Left kidney (tissue), 8 donors: ENCODE measurements at places on chromosomes 11 and 22.

DNA sequence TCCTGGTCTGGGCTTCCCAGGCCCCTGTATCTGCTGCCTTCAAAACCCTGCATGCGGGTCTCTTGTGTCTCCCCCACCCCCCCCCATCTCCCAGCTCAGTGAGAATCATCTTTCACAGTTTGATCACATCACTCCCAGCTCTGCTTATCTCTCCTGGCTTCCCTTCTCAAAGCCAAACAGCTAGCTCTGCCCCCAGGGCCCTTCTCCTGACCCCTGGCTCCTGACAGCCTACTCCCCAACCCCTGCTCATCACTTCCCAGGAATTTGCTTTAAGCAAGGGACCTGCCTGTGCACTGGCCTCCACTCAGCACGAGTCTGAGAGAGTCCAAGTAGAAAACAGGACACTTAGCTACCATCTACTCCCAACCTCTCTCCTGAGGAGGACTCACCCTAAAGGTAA, 342.7 kb downstream of the TENM4 start:
- no peak for DNase-seq

GRCh38 chr11:97136067-97136466, 746.3 kb downstream of the JRKL start:
- no peak for DNase-seq

GRCh38 chr11:87022254-87022653, 15.5 kb upstream of the TMEM135 start:
- no peak for DNase-seq

GRCh38 chr11:108890482-108891105, 225.7 kb downstream of the DDX10 start:
- no peak for DNase-seq

GRCh38 chr22:44437216-44438055, 60.6 kb downstream of the RTL6 start:
- DNase-seq: no peak

- no peak for DNase-seq
Observed at GRCh38 chr11:64788321-64789215, 10.2 kb upstream of the SF1 start.

- peak; percentile 47 for DNase-seq
Observed at GRCh38 chr11:129117595-129118350, 74.4 kb downstream of the ARHGAP32 start.

DNA sequence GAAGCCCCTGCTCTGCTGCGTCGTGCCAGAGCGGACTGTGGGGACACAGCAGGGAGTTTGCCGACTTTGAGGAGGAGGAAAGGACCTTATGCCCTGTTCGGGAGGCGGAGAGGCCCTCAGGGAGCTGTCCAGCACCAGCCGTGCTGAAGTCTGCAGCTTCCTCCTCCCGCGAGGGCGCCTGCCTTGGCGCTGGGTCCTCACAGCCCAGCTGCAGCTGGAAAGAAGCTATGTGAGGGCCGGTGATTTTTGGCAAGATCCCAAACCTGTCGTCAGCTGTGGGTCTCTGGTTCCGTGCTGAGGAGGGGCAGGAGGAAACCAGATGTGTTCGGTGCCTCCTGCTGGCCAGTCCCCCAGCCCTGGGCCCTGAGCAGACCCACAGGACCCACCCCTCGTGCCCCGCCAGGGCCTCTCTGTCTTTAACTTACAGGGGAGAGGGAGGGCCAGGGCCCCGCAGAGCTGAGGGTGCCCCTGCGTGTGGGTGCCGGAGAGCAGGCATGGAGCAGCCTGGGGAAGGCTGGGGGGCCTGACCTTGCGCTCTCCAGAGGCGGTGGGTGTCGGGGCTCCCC, 12.0 kb downstream of the BRSK2 start:
- DNase-seq: peak; percentile 86

- DNase-seq: peak; percentile 77
Observed at GRCh38 chr11:131998020-131998419, 627.6 kb downstream of the NTM start.

- DNase-seq: no peak
Observed at GRCh38 chr11:94751218-94751609, 16.9 kb upstream of the AMOTL1 start.

DNA sequence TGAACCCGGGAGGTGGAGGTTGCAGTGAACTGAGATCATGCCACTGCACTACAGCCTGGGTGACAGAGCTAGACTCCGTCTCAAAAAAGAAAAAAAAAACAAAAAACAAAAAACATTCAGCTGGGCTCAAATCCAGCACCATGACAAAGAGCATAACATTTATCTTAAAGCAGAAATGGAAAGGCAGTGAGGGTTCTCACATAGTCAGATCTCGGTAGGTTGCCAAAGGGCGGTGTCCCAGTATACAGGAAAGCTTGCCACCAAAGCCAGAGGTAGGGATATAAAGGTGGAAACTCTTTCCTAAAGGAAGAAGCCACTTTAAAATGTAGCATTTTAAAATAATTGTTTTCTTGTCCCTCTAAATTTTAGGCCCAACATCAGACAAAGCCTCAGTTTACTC, 22.4 kb upstream of the CAPRIN1 start:
- no peak for DNase-seq
